ENCODE measurements at places on chromosomes 1 and 21.
A peak's percentile ranks its signal among the peaks of the same experiment; 100 is the strongest.

DNA sequence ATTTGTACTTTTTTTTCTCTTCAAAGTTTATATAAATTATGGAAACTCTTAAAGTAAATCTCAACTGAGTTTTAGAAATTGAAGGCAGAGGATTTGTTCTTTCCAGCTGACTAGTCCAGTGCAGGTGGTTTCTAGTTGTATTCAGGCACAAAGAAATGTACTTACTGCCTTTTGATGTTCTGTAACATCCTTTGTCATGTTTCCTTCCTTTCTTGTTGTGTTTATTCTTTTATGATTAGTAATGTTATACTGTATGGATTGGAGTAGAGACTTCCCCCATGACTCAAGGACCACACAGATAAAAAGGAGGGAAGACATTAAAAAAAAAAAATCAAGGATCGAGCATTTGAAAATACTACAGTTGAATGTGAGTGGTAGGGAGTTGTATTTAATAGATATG is 8.0 kb downstream of the HIPK1 start:
- DNase-seq = no peak

- DNase-seq = no peak
Measured at GRCh38 chr1:6170742-6171201, 9.3 kb downstream of the CHD5 start.

- DNase-seq = no peak
Measured at GRCh38 chr1:61338899-61339298, 256.5 kb downstream of the NFIA start.

- no peak for DNase-seq
Measured at GRCh38 chr1:22722901-22723550, 12.4 kb downstream of the EPHB2 start.

DNA sequence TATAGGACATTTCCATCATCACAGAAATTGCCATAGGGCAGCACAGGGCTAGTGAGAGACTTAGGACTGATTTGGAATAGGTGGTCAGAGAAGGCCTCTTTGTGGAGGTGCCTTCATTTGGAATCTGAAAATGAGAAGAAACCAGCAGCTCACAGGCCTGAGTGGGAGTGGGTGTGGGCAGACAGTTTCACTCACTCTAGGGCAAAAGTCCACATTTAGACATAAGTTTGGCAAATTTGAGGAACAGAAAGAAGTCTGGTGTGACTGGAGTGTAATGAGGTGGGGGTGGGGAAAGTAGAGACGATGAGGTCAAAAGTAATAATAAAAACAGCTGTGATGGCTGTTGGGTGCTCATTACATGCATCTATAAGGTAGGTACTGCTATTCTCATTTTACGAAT is 22.4 kb upstream of the BCAR3 start:
- no peak for DNase-seq

DNA sequence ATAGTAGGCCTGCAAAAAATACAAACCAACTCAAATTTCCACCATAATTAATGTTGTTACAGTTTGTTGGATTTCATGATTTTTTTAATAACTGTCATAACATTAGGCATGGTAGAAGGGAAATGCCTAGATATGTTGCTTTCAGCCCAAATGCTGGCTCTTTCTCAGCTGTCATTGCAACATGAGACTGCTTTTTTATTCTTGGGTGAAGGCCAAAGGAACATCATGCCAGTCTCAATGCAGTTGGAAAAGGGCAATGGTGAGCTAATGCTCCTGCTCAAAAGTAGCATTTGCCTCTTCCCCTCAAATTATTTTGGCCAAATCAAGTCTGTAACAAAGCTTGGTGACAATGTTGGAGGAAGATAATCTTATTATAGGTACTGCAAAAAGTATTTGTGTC is 877.7 kb upstream of the PRMT6 start:
- DNase-seq = no peak

GRCh38 chr21:36694031-36694515 is 4.8 kb upstream of the SIM2 start:
- peak; percentile 21 for DNase-seq

GRCh38 chr1:96559707-96560596 is 161.6 kb upstream of the PTBP2 start:
- DNase-seq = peak; percentile 97

- DNase-seq = no peak
Measured at GRCh38 chr21:35201799-35202198, 152.7 kb upstream of the RUNX1 start.

- no peak for DNase-seq
Measured at GRCh38 chr1:102099916-102100315, 103.2 kb upstream of the OLFM3 start.

GRCh38 chr1:162060314-162060713 is 9.2 kb upstream of the NOS1AP start:
- DNase-seq = no peak

- DNase-seq = no peak
Measured at GRCh38 chr21:28639737-28640136, 352.9 kb downstream of the LTN1 start.

DNA sequence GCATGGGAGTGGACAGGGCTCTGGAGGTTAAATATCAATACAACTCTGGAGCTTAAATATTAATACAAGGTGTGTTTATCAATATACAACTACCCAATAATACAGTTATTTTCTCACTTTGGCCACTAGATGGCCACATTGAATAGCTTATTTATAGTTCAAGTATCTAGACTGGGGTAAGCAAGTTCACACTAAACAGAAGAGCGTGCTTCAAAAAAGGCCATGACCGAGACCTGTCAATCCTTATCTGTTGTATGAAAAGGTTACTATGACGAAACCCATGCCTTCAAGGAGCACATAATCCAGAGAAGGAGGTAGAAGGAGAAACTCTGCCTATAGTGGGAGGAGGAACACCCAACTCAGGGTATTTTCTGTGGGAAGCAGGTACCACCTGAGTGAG is 29.1 kb downstream of the CHML start:
- peak; percentile 66 for DNase-seq

GRCh38 chr1:150772326-150772725 is 6.7 kb upstream of the CTSS start:
- DNase-seq = no peak

DNA sequence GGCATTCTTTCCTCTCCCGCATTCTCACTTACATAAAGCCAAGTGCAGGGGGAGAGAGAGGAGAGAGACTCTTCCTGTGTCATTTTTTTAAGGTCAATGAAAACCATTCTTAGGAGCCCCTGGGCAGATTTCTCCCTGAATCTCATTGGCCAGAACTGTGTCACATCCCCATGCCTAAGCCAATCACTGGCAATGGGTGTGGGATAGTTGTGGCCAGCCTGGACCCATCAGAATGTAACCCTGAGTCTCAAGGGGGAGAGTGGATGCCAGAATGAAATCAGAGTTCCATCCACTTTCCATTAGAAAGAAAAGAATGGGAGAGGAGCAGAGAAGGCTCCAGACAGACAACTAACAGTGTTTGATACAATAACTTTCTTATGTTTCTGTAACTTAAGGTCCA is 31.2 kb upstream of the COQ8A start:
- DNase-seq = no peak

DNA sequence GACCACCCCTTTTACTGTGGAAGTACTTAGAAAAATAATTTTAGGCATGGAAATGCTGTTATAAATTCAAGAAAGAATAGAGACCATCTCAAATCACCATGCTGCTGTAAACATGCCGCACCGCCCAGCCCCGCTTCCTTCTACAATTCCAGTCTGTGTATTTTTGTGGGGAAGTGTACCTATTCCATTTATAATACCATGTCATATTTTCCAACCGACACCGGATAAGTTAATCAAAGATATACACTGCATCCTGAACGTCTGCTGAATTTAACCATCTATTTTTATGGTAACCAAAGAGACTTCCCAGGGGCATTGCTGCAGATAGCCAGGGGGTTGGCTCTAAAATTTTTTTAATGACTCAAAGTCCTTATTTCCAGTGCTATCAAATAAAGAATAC is 16.0 kb downstream of the CCN1 start:
- DNase-seq = no peak

GRCh38 chr1:109399326-109399957 is 1.7 kb upstream of the SORT1 start:
- peak; percentile 56 for DNase-seq

DNA sequence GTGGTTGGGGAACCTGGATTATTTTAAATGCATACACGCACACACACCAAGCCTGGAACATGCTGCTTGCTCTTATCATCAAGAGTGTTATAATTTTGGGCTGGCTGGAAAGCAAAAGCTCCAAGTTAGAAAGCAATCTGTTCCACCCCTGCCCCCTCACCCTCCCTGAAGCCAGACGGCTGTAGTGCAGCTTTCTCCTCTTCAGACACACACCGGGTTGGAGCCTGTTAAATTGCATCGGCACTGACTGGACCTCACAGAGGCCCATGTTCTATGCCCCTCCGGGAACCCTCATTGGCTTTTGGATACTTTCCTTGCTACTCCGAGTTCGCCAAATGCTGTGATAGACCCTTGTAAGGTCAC is 90.6 kb upstream of the KCNJ15 start:
- no peak for DNase-seq

DNA sequence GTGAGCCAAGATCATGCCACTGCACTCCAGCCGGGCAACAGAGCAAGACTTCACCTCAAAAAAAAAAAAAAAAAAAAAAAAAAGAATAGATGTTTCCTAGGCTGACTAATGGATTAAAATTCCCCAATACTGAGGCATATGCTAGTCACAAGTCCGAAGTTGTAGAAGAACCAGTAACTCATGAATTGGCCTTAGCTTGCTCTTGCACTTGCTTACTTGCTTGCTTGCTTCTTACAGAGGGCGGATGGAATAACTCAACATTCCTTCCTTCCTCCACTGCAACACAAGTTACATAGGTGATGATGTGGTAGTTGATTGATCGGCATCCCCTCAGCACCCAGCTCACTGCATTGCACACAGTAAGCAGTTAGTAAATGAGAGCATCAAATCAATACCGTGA is 2.8 kb upstream of the TARS2 start:
- DNase-seq = peak; percentile 56

- DNase-seq = peak; percentile 97
Measured at GRCh38 chr1:8879922-8880676, 1.6 kb upstream of the ENO1 start.

GRCh38 chr1:157286096-157286495 is 147.9 kb upstream of the ETV3 start:
- no peak for DNase-seq

DNA sequence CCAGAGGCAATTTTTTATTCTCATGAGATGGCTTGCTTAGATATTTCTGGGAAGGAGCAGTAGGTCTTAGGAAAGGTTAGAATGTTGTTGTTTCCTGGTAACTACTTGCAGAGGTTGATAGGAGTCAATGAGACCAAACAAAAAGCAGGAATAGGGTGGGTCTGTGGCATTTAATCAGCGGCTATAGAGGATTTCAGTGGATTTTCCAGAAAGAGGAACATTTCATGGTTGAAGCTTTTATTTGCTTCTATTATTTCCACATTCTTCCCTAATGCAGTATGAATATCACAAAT is 111.3 kb upstream of the PALMD start:
- no peak for DNase-seq

DNA sequence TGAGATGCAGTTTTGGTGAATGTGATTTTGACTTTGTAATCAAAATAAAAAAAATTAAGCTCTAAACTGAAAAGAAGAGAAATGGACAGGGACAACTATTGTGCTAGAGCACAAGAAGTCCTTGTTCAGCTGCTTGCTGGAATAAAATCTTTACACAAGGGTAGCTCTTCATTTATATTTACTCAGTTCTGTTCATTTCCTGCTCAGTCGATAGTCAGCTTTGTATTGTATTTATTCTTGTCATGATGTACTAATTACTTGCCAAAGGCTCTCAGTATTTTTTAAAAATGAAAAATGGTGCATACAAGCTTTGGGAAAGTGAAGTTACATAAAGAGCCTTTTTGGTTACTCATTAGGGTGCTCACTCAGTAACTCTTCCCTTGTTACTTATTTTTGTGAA is 17.8 kb downstream of the F5 start:
- no peak for DNase-seq

DNA sequence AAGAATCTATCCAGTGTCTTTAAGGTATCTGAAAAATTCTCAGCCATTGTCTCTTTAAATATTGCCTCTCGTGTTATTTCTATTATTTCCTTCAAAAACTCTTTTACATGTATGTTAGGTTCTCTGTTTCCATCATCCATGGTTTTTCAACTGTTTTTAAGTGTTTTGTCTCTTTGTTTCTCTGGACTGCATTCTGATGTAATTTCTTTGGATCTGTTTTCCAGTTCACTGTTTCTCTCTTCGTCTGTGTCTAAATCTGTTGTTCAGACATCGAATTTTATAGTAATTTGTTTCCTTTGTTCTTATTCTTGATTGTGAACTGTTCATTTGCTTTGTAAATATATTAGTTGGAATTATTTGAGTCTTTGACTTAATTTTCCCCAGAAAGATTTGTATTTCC is 44.1 kb downstream of the POFUT2 start:
- DNase-seq = no peak

DNA sequence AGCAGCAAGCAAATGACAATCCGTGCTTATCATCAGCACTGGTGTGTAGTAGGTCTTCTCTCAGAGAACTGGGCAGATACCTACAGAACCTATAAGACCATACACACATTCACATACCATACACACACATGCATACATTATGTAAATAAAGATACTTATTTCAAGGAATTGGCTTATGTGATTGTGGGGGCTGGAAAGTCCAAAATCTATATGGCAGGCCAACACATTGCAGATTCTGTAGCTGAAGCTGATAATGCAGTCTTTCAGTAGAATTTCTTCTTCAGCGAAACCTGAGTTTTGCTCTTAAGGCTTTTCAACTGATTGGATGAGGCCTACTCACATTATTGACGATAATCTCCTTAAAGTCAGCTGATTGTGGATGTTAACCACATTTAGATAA is 24.1 kb downstream of the RAP1A start:
- no peak for DNase-seq

GRCh38 chr1:99180915-99181314 is 83.4 kb upstream of the PLPPR4 start:
- no peak for DNase-seq

DNA sequence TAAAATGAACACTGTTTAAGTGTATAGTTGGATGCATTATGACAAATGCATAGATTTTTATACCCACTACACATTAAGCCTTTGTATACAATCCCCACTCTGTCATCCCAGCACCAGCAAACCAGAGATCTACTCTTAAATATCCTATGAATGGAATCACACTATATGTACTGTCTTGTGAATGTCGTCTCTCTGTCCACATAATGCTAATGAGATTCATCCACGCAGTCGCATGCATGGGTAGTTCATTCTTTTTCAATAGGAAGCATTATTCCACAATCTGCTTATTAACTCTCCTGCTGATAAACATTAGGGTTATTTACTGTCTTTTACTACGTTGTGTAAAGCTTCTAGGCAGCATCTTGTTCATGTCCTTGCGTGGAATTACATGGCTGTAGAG is 892.3 kb downstream of the LTN1 start:
- no peak for DNase-seq

DNA sequence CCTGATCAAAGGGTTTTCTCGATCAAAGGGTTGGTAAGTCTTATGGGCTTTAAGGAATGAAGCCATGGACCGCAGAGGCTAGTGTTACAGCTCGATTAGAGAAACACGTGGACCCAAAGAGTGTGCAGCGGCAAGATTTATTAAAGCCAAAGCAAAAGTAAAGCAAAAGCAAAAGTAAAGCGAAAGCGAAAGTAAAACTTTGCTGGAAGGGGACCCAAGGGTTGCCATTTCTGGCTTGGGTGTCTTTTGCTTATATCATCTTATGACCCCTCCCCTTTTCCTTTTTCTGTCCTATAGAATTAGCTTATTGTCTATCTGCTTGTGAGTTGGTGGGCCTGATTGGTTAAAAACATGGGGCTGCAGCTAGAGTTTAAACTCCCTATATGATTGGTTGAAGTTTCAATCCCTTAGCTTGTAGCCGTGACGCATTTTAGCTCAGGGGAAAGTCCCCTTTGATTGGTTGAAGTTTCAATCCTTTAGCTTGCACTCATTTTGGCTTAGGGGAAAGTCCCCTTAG is 957.0 kb downstream of the AMY1C start:
- peak; percentile 0 for DNase-seq
